ENCODE measurements at places on chromosomes 1 and 21.

DNA sequence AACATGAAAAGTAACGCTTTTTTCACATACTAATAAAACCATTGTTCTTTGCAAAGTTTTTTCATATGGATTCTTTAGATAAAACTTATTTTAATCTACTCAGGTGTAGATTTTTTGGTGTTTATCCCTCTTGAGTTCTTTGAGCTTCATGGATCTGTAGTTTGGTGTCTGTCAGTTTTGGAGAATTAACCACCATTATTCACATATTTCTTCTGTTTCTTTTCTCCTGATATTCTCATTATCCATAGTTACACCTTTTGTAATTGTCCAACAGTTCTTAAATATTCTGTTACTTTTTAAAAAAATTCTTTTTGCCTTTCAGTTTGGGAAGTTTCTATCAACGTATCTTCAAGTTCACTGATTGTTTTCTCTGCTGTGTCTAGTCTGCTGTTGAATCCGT, 18.6 kb downstream of the HS2ST1 start:
- DNase-seq = no peak

- DNase-seq = no peak
Observed at GRCh38 chr1:109162626-109163025, 48.7 kb downstream of the ELAPOR1 start.

DNA sequence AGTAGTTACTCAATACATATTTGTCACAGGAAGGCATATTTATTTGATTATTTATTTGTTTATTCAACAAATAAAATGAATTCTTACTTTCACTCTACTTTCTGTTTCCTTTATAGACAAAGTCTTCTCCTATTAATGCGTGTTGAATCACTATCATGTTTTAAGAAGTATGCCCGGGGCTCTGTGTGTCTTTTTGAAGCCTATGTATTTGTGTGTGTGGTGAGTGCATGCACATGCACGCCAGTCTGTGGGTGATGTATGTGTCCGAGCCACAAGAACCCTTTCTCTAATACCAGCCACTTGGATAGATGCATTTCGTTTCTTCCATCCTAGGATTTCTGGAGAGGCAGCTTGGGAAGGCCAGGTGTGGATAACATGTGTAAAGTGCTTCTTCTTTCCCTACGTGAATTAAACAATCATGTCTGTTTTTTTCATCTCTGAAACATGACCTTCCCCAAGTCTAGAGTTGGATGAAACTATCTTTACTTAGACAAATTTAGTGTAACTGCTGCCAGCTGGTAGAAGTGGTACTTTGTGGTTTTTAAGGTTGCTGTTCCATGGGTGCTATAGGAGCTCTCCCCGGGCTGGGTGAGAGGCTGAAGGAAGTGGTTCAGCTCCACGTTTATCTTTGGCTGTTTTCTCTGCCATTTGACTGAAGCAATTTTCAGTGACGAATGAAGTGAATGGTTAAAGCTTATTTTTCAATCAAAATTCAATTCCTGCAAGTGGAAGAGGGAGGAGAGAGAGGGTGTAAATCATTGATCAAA, 46.8 kb upstream of the PPM1J start:
- DNase-seq = no peak

GRCh38 chr1:153277852-153278251, 18.4 kb downstream of the LORICRIN start:
- DNase-seq = peak; percentile 16

DNA sequence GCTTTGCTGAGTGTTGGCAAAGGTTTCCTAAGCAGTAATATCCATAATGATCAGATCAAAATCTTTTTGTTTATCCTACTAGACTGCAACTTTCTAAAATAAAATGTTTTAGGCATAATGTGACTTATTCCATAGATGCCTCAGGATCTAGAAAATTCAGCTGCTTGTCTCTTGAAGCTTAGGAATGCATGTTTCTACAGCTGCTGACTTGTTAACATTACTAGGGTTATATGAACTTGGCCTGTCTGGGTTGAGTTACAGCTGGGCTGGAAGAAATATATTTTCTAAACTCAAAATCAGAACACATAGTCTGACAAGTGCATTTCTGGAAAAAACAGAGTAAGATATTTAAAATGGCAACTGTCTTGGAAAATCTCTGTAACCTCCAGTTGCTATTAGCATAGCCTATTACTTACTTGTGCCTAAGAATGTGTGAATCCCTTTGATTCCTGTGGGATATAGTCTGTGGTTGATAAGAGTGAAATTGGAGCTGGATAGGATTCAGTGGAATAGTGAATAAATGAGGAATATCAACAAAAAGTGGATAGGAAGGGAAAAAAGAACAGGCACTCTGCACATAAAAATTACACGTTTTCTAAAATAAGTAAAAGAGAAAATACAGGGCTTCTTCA, 61.2 kb downstream of the RGS4 start:
- DNase-seq = no peak

DNA sequence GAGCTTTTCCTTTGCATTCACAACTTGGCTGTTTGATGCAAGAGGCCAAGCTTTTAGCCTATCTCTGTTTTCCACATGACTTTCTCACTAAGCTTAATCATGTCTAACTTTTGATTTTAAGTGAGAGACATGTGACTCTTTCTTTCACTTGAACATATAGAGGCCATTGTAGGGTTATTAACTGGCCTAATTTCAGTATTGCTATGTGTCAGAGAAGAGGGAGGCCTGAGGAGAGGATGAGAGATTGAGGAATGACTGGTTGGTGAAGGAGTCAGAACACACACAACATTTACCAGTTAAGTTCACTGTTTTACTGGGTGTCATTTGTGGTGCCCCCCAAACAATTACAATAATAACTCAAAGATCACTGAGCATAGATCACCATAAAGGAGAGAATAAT, 193.5 kb downstream of the CYYR1 start:
- no peak for DNase-seq

DNA sequence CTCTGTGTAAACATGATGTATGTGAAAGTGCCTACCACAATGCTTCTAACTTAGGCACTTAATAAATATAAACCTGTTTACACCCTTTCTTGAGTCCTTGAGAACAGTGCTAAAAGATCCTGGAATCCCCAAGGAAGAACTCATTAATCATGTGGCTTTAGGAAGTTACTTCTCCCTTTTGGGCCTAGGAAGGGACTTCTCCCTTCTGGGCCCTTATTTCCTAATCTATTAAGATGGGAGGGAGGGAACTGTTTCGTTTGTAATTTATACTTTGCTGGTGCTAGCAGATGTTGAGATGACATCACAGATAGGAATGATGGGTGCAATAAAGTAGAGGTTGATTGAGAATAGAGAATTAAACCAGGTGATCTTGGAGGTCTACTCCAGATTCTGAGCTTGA, 1.2 kb downstream of the BTF3L4 start:
- DNase-seq = no peak

GRCh38 chr1:103267893-103268292, 159.6 kb upstream of the COL11A1 start:
- DNase-seq = no peak

- DNase-seq = no peak
Observed at GRCh38 chr1:213250041-213250440, 199.0 kb downstream of the RPS6KC1 start.

Measured in stimulated activated CD4-positive, alpha-beta T cell treated with anti-CD3 and anti-CD28 coated beads, Interleukin-1b, Interleukin-23, amount 100 ng/mL, for 1 hour (primary cell).